ENCODE measurements at places on chromosomes 3 and 15.

GRCh38 chr3:105228696-105229095 is 138.0 kb upstream of the ALCAM start:
- DNase-seq, result no peak

GRCh38 chr3:93931597-93932229 is 42.0 kb downstream of the PROS1 start:
- no peak for DNase-seq

GRCh38 chr15:71151081-71151480 is 35.8 kb downstream of the THSD4 start:
- no peak for DNase-seq

- DNase-seq, result no peak
Observed at GRCh38 chr3:153973722-153974265, 147.4 kb upstream of the ARHGEF26 start.

- no peak for DNase-seq
Observed at GRCh38 chr15:100635406-100636071, 33.1 kb downstream of the ASB7 start.

DNA sequence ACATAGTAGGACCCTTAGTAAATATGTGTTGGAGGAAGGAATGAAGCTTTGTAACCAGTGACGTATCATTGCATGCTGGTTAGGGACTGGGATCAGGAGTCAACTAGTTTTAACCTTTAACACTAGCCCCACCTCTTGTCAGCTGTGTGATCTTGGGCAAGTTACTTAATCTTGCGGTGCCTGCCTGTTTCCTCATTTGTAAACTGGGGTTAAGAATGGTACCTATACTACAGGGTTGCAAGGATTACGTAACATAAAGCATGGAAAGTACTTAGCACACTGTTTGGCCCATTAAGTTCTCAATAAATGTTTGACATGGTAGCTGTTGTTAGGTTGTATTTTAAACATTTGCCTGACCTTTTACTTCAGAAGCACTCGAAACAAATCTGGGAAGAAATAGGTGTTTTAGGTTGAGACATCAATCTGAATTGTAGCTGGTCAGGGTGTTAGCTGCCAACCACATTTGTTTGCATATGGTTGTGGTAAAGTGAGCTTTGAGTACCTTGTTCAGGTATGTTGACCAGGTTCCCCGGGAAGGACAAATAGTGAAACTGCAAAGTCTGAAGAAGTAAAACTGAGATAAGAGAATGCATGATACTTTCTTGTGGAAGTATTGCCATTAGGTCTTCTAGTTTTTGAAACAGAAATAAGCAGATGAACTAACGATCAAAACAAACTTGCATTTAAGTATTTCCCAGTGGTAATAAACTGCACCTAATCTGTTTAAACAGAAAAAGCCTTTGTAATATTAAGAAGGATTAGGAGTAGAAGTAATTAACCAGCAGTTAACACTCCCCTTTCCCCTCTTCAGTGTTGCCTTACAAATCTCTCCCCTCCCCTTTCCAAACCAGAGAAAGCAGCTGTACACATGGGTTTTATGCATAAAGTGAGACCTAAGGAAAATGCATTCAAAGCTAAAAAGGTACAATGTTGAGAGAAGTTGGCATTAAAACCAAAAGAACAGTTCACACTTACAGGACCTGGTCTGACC is 25.8 kb upstream of the SCAANT1 start:
- DNase-seq, result no peak

GRCh38 chr3:98483626-98484025 is 13.9 kb upstream of the OR5K2 start:
- DNase-seq, result no peak

DNA sequence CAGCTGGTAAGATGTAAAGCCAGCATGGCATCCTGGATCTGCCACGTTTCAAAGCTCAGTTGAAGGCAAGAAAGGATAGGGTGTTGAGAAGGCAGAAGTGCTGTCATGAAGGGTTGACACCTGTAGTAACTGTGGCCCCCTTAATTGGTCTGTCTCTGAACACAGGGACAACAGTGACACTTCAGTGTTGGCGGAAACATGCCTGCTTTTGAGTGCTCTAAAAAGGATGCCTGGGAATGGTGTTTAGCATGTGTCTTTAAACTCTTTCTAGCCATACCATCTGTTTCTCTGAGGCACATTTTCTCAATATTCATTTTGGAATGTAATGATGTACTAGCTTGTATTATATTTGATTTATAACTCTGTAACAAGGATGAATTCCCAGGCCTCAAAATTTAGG is 42.1 kb downstream of the PLS1 start:
- DNase-seq, result no peak

DNA sequence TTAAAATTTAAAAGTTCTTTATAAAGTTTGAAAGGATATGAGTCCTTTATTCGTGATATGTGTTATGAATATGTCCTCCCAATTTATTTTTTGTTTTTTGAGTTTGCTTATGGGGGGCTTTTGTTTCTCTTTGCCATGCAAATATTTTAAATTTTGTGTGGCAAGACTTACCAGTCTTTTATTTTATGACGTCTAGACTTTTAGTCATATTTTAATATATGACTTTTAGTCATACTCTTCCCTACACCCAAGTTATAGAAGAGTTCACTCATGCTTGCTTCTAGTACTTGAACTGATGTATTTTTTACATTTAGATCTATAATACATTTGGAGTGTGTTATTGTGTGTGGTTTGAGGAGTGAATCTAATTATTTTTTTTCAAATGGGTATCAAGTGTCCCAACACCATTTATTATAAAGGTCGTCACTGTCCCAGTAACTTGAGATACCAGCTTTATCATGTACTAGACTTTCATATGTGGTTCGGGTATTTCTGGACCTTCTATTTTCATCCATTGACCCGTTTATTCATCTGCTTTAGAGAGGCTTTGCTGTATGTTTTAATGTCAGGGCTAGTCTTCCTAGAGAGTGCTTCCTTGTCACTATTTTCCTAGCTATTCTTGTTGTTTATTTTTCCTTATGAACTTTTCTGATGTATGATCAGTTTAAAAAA is 755 bp downstream of the PARP15 start:
- DNase-seq, result no peak

- no peak for DNase-seq
Observed at GRCh38 chr3:64561325-64561843, 126.4 kb downstream of the ADAMTS9 start.

GRCh38 chr15:99098991-99099390 is 5.9 kb upstream of the SYNM start:
- no peak for DNase-seq

DNA sequence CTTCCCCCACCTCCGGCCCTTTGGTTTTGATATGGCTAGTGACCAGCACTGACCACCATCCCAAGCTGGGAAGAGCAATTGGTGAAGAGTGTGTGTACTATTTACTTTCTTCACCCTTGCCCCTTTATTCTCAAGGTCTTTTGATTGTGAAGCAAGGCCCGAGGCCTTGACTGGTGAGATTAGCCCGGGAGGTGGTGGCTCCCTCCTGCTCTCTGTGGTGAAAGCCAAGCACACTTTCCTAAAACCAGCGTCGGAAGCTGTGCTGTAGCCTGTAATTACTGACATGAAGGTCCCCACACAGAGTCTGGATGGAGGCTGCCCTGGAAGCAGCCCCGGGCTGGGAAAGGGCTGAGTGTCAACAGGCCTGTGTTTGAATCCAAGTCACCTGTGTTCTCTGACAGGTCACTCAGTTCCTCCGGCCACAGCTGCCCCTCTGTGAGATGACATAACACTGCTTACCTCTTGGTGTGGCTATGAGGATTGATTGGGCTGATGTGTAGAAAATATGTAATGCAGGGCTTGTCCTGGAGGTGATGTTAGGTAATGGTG is 60.5 kb upstream of the PRR23C start:
- DNase-seq, result no peak

- DNase-seq, result no peak
Observed at GRCh38 chr15:47503876-47504275, 213.4 kb upstream of the SEMA6D start.

DNA sequence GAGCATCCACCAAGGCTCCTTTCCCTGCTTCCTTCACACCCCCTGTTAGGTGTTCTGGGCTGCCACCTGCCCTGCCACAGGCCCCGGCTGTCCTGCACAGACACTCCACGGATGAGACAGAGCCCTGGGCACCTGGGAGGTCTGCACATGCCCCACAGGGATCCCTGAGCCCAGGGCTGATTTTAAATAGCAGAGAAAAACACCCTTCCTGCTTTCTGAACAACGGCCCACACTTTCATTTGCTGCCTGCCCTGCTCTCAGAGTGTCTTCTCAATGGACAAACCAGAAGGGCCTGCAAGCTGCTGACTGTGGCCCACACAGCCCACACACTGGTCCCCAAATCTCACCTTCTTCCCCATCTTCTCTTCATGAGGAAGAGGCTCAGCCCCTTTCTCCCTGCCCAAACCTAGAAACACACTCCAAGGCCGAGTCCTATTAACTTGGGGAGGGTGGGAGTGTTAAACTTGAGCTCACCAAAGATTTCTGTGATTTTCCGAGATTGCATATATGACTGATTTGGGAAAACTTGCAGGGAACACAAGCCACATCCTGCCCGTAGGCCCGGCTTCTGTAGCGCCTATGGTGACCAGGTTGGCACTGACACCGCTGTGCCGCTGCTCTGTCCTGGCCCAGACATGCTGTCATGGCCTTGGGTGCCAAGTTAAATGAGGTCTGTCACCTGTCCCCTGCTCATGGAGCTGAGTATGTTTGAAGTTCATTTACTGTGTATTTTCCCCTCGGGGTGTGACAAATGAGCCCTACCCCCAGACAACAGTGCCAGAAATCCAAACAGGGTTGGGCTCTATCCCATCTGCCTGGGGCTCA is 47.2 kb upstream of the KLF13 start:
- DNase-seq, result no peak

- DNase-seq, result no peak
Observed at GRCh38 chr15:88431441-88431840, 35.7 kb downstream of the MRPL46 start.

- DNase-seq, result no peak
Observed at GRCh38 chr15:45389351-45389750, 11.0 kb upstream of the GATM start.

GRCh38 chr3:158718490-158719170 is 13.6 kb downstream of the RARRES1 start:
- DNase-seq, result no peak

DNA sequence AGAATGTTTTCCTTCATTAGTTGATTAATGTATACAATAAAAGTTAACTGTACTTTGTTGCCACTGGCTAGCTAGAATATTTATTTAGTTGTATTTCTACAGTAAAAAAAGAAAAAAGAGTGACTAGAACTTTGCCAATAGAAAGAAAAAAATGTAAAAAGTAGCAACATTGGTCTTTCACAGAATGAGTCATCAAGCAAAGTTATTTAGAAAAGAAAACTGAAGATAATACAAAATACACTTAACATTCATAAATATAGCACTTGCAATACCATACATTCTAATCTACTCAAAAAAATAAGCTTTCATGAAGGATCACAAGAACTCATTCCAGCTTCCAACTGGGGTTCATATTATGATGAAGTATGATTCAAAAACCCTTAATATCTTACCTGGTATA is 83.4 kb downstream of the AQR start:
- no peak for DNase-seq

DNA sequence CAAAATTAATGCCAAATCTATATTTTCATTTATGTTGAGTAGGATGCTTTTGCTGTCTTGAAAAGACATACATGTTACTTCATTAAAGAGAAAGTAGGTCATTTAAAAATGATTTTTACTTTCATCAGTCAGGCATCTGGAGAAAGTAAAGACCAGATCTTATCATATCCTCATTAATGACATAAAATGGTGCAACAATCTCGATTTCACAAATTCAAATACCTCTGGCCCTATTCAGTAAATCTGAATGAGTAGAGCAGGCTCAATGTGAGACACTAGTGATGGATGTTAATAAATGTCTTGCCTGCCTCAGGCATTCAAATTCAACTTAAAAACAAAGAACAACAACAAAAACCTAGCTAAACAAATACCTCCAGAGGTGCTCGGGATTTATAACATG is 714.1 kb downstream of the NAALADL2 start:
- DNase-seq, result no peak

GRCh38 chr3:111890051-111890580 is 31.1 kb downstream of the PHLDB2 start:
- DNase-seq, result no peak

GRCh38 chr3:132966374-132966773 is 71.8 kb upstream of the TMEM108 start:
- DNase-seq, result no peak

DNA sequence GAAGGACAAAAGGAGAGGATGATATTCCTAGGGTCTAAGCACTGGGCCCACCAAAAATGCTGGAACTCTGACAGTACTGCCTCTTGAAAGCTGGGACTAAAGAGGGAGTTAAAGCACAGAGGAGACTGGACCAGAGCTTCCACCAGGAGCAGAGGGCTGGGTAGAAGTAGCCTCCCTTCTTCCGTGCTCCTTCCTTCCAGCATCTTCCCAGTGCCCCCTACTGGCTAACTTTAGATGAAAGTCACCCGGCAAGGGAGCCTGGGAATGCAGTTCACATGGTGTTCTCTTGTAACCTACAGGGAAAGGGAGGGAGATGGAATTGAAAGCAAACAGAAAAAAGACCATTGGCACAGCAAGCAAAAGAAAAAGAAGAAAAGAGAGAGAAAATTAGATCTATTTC is 106.1 kb upstream of the COL8A1 start:
- no peak for DNase-seq

DNA sequence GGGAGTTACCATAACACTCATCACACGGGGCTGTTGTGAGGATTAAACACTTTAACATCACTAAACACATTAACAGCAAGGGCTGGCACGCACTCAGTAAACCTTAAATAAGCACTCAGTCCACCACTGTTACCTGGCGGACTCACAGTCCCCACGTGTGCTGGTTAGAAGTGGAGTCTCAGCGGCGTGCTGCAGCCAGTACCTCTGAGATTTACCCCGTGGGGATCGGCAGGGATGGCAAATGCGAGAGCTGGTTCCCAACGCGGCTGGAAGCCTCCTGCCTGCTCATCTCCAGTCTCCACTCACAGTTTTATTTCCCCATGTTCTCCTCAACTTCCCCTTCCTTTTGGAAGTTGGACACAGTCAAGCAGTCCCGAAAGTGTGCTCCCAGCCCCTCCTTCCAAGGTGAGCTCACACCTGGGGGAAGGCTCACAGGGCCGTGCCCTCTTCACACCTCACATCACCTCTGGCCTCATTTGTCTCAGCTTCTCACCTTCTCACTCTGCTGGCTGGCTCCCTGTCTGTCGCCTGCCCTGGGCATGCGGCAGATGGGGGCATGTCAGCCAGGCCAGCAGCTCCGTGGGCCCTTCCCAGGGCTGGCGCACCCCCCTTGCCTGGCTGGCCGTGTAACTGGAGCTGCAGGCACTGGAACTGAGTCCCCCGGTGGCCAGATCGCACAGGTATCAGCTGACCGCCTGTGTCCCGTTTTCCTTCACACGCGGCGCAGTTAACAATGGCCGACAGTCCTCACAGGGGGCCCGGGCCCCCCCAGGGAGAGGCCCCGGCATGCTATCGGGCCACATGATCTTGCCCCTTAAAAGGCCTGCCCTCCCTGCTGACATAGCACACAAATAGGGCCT is 87.1 kb downstream of the WNT7A start:
- no peak for DNase-seq

- DNase-seq, result no peak
Observed at GRCh38 chr3:13217736-13218540, 144.7 kb upstream of the IQSEC1 start.

Measured in stimulated activated CD4-positive, alpha-beta T cell treated with anti-CD3 and anti-CD28 coated beads, Interleukin-1b, Interleukin-23, amount 100 ng/mL, for 48 hours (primary cell).